T-helper 2 cell treated with Interferon-gamma antibody and Interleukin-4, amounts not matched to agents 5 μg/mL and 100 μg/mL, for 36 hours (primary cell): ENCODE measurements at places on chromosomes 6 and 20.

DNA sequence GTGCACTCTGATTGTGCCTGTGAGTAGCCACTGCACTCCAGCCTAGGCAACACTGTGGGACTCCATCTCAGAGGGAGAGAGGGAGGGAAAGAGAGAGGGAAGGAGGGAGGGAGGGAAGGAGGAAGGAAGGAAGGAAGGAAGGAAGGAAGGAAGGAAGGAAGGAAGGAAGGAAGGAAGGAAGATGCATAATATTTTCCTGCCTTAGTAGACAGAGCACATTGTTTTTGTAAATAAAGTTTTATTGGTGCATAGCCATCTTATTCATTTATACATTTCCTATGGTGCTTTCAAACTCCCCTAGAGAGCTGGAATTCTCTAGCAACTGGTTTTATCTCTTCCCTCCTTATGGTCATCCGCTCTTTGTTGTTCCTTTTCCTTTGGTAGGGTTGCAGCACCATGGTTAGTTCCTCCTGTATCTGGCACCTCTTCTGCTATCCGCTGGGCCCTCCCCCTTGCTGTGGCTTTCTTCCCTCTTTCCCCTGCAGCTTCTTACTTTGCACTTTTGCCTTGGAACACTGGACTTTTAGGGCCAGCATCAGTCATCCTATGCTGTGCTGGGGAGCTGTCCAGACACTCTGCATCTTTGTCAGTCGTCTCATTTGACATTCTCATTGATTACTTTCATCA lies 20.2 kb downstream of the GPR6 start:
- H3K36me3 ChIP-seq: no peaks in the 10 kb centered on the region
- H3K27ac ChIP-seq: no peak overlapping the region
- no peak for DNase-seq
- no peak overlapping the region for H3K4me3 ChIP-seq

DNA sequence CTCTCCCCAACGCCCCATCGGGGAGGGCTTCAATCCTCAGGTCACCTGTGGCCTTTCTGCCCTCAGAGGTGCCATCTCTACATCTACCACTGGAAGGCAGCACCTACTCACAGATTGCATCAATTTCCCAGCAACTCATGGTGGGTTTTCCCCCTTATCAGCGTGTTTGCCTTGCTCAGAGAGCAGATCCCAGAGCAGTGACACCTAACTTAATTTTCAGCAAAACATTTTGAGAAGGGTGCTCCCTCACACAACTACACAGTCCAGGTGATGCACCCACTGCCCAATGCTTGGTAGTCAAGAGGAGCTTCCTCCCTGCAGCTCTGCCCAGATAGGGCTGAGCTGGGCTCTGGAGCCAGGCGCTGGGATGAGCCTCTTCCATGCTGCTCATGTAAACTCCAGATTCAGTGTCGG lies 48.2 kb downstream of the PLG start:
- no peaks in the 10 kb centered on the region for H3K4me1 ChIP-seq
- no peak for DNase-seq
- H3K27ac ChIP-seq: no peak overlapping the region
- no peaks in the 10 kb centered on the region for H3K36me3 ChIP-seq
- no peak overlapping the region for H3K4me3 ChIP-seq

GRCh38 chr6:45386501-45386900 lies 8.8 kb upstream of the SUPT3H start:
- no peak overlapping the region for H3K27ac ChIP-seq
- H3K4me3 ChIP-seq: no peak overlapping the region
- peaks cover 2% of the 10 kb centered on the region for H3K36me3 ChIP-seq
- no peaks in the 10 kb centered on the region for H3K27me3 ChIP-seq
- DNase-seq: no peak

- H3K36me3 ChIP-seq: peaks cover 35% of the 10 kb centered on the region
- peaks cover 31% of the 10 kb centered on the region for H3K4me1 ChIP-seq
- no peaks in the 10 kb centered on the region for H3K27me3 ChIP-seq
These were observed 644 bp downstream of the RBL1 start for GRCh38 chr20:37095108-37095598.

GRCh38 chr20:58870293-58871014 lies 17.9 kb downstream of the GNAS start:
- H3K27me3 ChIP-seq: peaks cover 22% of the 10 kb centered on the region
- no peaks in the 10 kb centered on the region for H3K36me3 ChIP-seq
- no peak overlapping the region for H3K4me3 ChIP-seq
- no peak overlapping the region for H3K27ac ChIP-seq
- DNase-seq: peak; percentile 20
